ENCODE measurements at places on chromosomes 5 and 9.

DNA sequence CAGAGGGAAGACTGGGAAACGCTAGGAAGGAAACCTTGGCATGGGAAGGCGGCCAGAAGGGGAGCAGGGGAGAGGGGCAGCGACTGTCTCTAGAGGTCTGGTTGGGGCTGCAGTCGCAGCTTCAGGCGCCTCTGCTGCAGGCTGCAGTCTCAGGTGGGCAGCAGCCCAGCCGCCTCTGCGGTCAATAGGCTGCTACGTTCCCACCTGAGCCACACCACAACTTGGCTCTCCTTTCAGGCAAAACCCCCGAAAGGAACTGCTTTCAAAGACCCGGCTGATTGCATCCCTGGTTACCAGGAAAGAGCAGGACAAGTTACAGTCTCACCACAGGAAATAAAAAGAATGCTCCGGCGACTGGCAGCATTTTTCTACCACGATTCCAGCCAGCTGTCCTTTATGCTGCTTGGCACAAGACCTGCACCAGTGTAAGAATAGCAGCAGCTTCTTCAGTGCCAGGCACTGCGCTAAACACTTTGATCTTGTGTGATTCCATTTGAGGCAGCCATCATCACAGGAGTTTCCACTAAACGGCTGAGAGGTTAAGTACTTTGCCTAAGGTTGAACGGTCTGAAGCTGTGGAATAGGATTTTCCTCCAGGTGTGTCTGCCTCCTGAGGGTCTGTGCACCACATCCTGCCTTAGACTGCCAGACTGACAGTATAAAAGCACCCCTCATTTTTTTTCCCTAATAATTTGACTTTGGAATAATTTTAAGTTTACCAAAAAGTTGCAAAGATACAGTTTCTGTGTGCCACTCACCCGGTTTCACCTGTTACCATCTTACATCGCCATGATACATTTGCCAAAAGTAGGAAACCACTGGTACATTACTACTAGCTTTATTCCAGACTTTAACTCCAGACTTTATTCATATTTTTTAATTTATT lies 7.5 kb downstream of the RPS14 start:
- DNase-seq = no peak

DNA sequence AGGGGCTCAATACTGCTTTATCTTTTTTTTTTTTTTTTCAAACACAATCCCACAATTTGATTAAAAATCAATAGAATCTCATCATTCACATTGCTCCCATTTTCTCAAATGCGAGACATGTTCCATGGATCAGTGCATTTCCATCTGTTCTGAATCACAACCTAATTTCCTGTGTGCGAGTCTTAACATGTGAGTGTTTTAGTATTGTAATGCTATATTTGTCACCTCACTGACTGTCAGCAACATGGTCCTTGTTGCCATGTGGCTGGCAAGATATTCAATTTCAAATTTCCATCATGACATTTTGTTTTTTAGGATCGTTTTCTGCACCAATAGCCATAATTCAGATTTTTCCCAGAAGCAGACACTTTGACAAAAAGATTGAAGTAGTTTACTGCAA lies 233.2 kb upstream of the PRDM9 start:
- DNase-seq = no peak

DNA sequence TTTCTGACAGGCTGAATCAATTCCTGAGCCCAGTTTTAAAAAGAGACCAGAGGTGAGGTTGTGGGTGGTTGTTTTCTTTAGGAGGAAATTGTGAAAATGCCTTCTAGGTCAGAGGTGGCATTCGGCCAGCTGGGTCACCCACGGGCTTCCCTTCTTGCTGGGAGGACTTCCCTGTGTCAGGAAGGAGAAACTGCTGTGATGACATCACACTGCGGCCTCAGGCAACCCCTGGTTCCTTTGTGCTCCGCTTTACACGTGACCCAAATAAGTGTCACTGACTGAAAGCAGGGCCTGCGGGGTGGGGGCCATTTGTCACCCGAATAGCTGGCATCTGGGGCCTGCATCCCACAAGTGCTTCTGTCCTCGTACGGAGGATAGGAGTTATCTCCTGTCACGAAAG lies 39.7 kb downstream of the FABP6 start:
- peak; percentile 49 for DNase-seq

DNA sequence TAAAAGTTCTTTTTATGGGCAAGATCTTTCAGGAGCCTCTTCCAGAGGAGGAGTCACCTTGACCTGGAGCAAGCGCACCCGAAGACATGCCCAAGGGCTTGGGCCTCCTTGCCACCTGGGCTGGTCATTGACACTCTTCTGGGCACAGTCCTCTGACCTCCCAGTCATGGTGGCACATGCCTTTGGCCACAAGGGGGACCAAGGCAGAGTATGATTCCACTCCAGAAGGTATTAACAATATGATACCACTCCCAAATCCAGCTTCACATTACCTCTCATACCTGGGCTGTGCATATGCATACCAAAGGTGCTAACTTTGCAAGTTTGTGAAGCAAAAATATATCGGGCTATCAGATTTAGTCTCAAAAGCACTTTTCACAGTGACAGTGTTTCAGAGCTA lies 84.6 kb downstream of the MAST4 start:
- no peak for DNase-seq

GRCh38 chr9:122294531-122294930 lies 29.8 kb downstream of the MRRF start:
- no peak for DNase-seq

DNA sequence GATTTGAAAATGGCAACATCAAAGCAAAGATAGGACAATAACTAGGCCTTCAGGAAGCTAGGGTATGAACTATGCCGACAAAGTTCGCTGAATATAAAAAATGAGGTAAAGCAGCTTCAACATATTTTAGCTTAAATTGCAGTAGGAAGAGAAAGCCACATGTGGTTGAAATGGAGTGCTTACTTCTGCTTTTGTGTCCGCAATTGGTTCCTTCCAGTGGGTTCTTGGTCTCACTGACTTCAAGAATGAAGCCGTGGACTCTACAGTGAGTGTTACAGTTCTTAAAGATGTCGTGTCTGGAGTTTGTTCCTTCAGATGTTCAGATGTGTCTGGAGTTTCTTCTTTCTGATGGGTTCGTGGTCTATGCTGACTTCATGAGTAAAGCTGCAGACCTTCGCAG lies 95.2 kb downstream of the APTX start:
- DNase-seq = peak; percentile 40

DNA sequence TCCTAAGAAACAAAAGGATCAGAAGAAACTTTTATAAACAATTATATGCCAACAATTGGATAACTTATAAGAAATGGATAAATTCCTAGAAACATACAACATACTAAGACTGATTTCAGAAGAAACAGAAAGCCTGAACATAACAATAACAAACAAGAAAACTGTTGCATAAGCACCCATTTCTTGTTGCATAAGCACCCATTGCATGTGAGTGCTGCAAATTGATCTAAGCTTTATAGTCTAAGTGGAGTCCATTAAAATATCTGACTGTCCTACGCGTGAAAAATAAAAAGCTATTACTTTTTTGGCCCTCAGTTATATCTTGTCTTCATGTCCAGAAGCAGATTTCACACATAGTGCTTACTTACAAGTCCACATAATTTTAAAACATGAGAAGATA lies 19.3 kb downstream of the TYRP1 start:
- no peak for DNase-seq

DNA sequence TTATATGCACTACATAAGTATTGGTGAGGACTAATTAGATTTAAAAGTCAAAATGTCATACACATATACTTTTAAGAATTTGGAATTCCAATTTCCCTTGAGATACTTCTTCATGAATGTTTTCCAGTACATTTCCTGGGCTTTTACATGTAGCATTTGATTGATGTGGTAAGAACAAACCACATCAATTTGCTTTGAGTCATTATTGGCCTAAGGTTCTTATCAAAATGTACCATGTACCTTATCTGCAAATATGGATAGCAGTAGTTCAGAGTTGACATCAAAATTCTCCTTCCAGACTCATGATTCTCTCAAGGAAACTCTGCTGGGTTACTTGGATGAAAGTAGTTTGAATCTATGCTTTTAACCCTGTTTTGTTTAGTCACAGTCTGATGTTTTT lies 2.5 kb downstream of the CAST start:
- peak; percentile 81 for DNase-seq

DNA sequence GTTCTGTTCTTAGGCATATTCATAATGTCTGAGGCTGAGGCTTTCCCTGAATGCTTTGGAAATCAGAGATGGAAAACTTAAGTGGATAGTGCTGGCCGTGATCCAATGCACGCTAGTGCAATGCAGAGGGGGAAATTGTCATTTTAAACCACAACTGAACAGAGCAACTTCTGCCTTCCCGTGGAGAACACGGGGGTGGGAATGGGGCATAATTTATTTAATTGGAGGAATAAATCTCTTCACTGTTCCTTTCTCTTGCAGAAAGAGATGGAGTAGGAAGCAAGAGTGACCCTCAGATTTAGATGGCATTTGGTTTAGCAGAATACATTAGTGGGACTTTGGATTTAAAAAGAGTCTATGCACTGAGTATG lies 22.9 kb upstream of the NREP start:
- DNase-seq = no peak

- peak; percentile 97 for DNase-seq
Measured at GRCh38 chr5:109656829-109657228, 32.9 kb upstream of the MAN2A1 start.

Measured in OCI-M1 (cell line).